Activated CD4-positive, alpha-beta T cell treated with anti-CD3 and anti-CD28 coated beads, Interleukin-2, amount 10 ng/mL, durations not matched to agents 7 days and 5 days (primary cell): ENCODE measurements at places on chromosomes 4 and X.

DNA sequence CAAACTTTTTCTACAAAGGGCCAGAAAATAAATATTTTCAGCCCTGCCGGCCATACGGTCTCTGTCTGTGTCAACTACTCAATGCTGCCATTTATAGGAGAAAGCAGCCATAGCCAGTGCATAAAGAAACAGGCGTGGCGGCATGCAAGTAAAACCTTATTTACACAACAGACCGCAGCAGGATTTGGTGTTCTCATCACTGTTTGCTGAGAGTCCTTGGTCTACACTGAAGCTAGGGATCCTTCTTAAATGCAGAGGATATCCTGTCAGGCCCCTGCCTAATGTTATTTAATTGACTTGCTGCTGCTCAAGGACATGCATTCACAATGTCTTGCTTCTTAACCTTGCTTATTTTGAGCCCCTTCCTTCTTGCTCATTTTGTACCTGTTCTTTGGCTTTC, 54.7 kb downstream of the CPE start:
- no peak overlapping the region for H3K4me3 ChIP-seq
- no peak for DNase-seq
- H3K27ac ChIP-seq = no peak overlapping the region
- no peaks in the 10 kb centered on the region for H3K36me3 ChIP-seq
- peaks cover 20% of the 10 kb centered on the region for H3K27me3 ChIP-seq

DNA sequence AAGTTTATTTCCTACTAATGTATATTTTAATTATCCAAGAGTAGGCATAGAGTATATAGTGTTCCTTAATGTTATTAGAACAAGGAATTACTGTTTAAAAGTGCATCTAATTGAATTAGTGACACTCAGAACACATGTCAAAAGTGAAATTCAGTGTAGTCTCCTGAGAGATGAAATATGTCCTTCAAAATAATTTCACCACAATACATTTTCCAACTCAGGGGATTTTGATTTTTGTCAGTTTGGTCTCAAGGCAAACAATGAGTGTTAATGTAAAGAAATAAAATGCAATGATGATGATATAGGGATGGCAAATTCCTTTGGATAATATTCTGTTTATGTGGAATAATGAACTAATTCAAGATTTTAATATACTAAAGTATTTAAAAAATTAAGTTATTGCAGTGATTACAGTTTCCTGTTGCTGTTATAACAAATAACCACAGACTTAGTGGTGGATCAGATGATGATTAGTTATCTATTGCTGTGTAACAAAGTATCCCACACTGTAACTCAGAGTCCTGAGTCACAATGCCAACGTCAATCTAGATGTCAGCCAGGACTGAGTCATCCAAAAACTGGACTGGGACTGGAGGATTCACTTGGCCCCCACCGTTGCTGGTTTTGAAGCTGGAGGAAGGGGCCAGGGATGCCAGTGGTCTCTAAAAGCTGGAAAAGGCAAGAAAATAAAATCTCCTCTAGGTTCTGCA, 148.0 kb upstream of the SLC7A11 start:
- H3K36me3 ChIP-seq = no peaks in the 10 kb centered on the region
- no peak overlapping the region for H3K27ac ChIP-seq
- H3K27me3 ChIP-seq = no peaks in the 10 kb centered on the region

GRCh38 chr4:68344049-68344448, 5.8 kb downstream of the YTHDC1 start:
- no peak overlapping the region for H3K4me3 ChIP-seq
- H3K27ac ChIP-seq = peak overlapping the region; percentile 25
- H3K27me3 ChIP-seq = no peaks in the 10 kb centered on the region
- H3K4me1 ChIP-seq = peaks cover 59% of the 10 kb centered on the region
- DNase-seq = no peak

GRCh38 chr4:17707671-17708070, 73.8 kb downstream of the FAM184B start:
- no peak overlapping the region for H3K4me3 ChIP-seq
- H3K4me1 ChIP-seq = no peaks in the 10 kb centered on the region
- H3K36me3 ChIP-seq = no peaks in the 10 kb centered on the region
- H3K27ac ChIP-seq = no peak overlapping the region
- no peaks in the 10 kb centered on the region for H3K27me3 ChIP-seq

GRCh38 chr4:1172228-1172851, at the start of gene SPON2:
SPON2 (minus strand) TSS chr4:1172583.
- H3K36me3 ChIP-seq = no peaks in the 10 kb centered on the region
- peak within 1 kb of the TSS; percentile 44 for H3K4me3 ChIP-seq
- H3K27me3 ChIP-seq = peaks cover 24% of the 10 kb centered on the region
- H3K27ac ChIP-seq = peak within 1 kb of the TSS; percentile 72
- no peak for DNase-seq

DNA sequence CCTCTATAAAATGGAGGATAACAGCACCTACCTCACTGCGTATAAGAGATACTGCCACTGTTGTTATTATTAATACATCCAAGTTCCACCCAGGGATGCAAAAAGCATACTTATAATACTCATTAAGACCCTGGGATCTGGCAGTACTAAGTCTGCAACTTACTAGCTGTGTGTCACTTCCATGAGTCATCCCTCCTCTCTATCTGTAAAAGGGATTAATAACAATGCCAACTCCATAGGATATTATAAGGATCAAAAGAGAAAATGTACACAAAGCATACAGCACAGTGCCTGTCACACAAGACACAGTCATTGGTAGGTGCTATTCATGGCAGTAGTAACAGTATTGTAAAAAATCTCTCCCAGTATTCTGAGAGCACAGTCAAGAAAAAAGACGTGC, 216.7 kb downstream of the HS6ST2 start:
- no peak overlapping the region for H3K27ac ChIP-seq
- no peaks in the 10 kb centered on the region for H3K27me3 ChIP-seq
- DNase-seq = no peak
- no peak overlapping the region for H3K4me3 ChIP-seq
- H3K4me1 ChIP-seq = peaks cover 38% of the 10 kb centered on the region
- no peaks in the 10 kb centered on the region for H3K36me3 ChIP-seq
